ENCODE measurements at places on chromosomes 5 and 9.

- DNase-seq = no peak
Observed at GRCh38 chr9:27384262-27385014, 87.5 kb upstream of the EQTN start.

GRCh38 chr5:87339986-87340385 lies 72.3 kb downstream of the RASA1 start:
- DNase-seq = no peak

GRCh38 chr5:39262981-39263380 lies 43.6 kb upstream of the FYB1 start:
- no peak for DNase-seq

- peak; percentile 28 for DNase-seq
Observed at GRCh38 chr5:76720988-76721569, 5.2 kb downstream of the F2R start.

DNA sequence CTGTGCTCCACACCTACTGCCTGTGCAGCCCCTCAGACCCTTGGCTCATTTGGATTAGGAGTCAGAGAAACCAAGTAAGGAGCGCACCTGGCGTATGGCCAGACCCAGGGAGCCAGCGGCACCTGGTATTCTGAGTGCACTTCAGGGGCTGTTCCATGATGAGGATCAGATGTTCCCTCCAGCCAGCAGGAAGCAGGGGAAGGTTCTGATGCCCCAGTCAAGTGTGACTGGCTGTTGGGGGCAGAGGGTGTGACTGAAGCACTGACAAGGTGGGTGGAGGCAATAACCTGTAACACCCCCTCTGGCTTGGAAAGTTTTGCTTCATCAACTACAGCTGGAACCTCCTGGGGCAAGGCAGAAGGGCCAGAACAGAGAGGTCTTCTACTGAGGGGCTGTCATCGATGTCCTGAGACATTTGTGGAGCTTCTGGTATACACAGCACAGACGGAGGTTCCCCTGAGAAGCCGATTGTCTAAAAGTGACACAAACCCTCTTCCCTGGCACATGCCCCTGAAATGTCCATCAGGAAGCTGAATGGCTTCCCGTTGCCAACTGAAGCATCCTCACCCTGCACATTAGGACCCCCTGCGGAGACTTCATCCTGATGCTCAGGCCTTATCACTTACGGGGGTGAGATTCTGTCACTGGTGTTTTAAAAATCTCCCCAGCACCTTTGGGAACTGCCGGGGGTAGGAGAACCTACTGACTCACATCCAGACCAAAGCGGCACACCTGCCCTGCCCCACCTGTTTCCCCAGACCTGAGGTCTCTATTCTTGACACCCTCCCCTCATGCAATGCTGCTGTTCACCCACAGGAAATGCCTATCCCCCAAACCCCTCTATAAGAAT lies 21.1 kb downstream of the TRAF1 start:
- peak; percentile 81 for DNase-seq

DNA sequence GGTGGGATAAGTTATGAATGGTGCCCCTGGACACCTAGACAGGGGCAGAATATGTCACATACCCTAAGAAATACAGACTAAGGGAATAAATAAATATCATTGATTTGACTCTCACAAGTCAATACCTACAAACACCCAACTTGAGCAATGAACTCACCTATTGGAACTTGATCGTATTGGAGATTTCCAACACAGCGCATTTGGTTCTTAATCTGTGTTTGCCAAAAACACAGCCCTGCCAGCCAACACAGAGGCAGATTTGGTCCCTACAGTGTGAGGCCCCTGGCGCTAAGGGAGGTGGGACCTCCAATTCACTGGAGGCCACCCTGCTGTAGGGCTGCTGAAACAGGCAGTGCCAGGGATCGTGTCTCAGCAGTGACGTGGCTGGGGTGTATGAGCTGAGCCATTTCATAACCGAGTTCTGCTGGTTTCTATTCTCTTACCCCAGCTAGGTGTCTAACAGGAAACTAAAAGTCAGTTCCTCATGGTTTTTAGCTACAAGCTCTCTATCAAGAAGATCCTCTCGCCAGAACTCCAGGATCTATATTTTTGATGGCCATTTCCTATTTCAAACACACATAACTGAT lies 84.5 kb downstream of the SLC1A1 start:
- peak; percentile 50 for DNase-seq

DNA sequence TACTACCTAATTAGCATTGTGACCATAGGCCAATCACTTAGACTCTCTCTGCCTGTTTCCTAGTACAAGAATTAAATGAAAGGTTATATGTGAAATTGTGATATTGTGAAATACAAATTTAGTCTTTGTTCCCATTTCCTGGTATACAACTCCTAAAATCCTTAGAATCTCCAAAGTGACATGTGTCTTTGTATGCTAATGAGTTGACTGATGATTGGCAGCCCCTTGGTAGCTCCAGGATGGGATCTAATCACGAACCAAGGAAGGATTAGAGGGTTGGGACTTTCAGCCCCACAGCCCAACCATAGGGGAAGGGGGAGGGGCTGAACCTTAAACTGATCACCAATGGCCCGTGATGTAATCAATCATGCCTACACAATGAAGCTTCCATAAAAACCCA lies 31.6 kb downstream of the ATP6V0E1 start:
- no peak for DNase-seq

- DNase-seq = no peak
Observed at GRCh38 chr9:80285326-80285725, 713.6 kb downstream of the TLE4 start.

DNA sequence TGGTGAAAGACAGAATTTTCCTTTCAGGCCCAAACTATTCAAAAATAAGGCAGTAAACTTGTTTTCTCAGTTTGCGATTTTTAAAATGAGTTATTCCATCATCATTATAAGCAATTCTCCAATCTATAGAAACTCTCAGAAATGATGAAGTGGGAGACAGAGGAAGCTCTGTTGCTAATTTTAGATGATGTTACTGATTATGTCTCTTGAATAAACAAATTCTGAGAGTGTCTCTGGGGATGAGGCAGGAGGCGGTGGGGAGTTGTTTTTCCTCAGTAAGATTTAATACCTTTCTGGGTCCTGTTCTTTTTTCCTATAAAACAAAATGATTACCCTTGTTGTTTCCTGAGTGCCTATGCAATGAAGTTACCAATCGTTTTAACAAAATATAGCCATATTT lies 43.9 kb upstream of the TEX48 start:
- DNase-seq = no peak

- no peak for DNase-seq
Observed at GRCh38 chr9:29062446-29062845, 1489.2 kb upstream of the C9orf72 start.

- DNase-seq = no peak
Observed at GRCh38 chr5:149609640-149610219, 28.4 kb downstream of the ARHGEF37 start.

GRCh38 chr5:135715267-135716055 lies 119.0 kb upstream of the SLC25A48 start:
- no peak for DNase-seq

GRCh38 chr5:54520940-54521339 lies 3.4 kb downstream of the SNX18 start:
- DNase-seq = no peak

DNA sequence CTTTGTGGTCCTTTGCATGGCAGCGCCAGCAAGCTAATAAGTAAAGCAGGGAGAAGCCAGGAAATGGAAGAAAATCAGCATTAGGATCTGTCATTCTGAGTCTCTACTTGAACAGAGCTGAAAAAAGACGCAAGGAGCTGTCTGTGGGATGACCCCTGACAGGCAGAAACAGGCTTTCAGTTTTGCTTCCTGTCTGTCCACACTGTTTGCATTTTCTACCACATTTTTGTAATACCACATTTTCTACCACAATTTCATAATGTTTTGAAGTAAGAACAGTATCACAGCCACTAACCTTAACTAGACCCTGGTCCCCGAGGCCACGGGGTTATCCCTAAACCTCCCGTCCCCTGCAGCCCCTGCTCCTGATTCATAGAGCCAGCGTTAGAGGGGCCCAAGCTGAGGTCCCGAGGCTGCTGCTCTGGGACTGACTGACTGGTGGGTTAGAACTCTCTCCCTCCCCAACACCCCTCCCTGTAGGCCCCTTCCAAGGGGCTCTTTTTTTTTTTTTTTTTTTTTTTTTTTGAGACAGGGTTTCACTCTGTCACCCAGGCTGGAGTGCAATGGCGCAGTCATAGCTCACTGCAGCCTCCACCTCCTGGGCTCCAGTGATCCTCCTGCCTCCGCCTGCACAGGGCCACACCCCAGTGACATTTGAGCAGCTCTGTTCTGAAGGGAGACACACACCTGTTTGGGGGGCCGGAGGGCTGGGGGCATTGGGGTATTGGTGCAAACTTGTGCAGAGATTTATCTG lies 4.0 kb upstream of the CLIC3 start:
- DNase-seq = peak; percentile 74

- peak; percentile 55 for DNase-seq
Observed at GRCh38 chr9:37575921-37576721, at the start of gene FBXO10. Gene FBXO10, minus strand, starts transcription at chr9:37576380. Its CDS starts 34,612 bp downstream, at chr9:37541768.

DNA sequence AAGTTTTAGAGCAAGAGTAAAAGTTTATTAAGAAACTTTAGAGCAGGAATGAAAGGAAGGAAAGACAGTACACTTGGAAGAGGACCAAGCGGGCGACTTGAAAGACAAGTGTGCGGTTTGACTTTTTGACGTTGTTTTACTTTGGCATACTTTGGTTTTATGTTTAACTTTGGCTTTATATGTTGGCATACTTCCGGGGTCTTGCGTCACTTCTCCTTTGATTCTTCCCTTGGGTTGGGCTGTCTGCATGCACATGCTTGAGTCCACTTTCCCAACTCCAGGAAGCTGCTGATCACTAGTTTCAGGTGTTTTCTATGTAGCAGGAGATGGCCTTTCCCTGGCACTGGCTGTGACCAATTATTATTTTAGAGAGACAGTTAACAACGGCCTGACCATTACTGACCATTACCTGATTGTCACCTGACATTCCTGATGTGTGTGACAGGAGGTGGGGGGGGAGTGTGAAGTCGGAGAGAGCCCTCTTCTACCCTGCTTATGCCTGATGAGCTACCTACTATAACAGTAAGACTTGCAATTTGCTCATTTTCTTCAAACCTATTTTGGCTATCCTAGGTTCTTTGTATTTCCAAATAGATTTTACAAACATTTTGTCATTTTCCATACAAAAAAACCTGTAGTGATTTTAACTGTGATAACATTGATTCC lies 45.5 kb downstream of the TNFSF8 start:
- DNase-seq = no peak

DNA sequence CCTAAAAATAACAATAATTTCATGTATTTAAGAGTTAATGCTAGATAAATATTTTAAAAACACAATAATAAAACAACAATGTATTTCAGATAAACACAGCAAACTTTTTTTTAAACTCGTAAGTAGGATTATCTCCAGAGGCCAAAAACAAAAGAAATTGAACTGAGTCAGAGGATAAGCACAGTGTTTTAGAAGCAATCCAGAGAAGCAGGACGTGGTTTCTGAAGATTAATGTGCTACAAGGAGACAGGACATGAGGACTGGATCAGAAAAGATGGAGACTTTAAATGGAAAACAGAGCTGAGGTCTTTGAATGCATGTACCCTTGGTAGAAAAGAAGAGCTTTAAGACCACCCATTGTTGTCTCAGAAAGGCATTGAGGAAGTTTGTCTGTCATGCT lies 491.2 kb upstream of the TLE4 start:
- no peak for DNase-seq

- no peak for DNase-seq
Observed at GRCh38 chr5:151079838-151080612, 809 bp downstream of the TNIP1 start.

- no peak for DNase-seq
Observed at GRCh38 chr5:178478370-178478769, 111.8 kb downstream of the COL23A1 start.

GRCh38 chr9:93126151-93126781 lies 7.8 kb downstream of the NINJ1 start:
- DNase-seq = no peak

DNA sequence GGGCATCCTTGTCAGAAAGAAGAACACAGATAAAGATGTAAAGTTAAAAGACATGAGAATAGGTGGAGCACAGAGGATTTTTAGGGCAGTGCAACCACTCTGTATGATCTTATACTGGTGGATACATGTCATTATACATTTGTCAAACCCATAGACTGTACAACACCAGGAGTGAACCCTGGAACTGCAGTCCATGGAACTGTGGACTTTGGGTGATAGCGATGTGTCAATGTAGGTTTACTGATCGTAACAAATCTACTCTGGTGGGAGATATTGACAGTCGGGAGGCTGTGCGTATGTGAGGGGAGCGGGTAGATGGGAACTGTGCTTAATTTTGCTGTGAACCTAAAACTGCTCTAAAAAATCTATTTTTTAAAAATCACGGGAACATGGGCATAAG lies 60.6 kb downstream of the MROH2B start:
- no peak for DNase-seq

DNA sequence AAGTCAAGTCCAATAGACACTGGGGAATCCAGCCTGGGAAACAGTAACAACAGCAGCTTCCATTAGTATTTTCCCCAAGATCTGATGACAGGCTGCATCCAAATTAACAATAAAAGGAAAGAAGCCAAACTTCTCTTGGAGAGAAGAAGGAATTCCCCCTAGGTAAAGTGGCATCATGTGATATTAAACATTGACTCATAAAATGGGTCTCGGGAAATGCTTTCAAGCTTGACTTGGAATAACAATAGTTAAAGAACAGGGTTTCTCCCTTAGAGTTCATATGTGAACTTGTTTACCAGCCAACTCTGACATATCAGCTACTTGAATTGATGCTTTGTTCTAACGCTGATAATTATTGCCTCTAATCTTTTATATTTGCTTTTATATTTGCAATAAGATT lies 45.4 kb downstream of the ENTREP1 start:
- DNase-seq = no peak

DNA sequence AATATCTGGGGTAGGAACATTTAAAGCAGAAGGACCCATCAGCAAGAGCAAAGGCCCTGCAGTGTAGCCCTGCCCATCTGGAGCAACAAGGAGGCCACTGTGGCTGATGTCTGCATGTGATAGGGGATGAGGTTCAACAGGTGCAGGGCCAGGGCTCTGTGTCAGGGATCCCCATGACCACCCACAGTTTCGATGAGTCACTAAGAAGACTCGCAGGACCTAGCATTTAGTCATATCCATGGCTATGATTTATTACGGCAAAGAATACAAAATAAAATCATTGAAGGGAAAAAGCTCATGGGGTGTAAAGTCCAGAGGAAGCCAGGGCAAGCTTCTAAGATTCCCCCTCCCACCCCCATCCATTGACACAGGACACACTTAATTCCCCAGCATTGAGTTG lies 188.6 kb downstream of the ADGRV1 start:
- no peak for DNase-seq

All from activated CD8-positive, alpha-beta memory T cell treated with anti-CD3 and anti-CD28 coated beads, Interleukin-2, amount 10 ng/mL, durations not matched to agents 7 days and 5 days (primary cell).